ENCODE measurements at places on chromosomes 5 and 9. TPM values are rescaled to one million over a fixed set of nuclear protein-coding genes. Genes with fewer than 3 reads are reported as not detected.

GRCh38 chr5:104088876-104089778, 526.5 kb upstream of the NUDT12 start:
- DNase-seq, result no peak

The VDAC1 gene
- 167 TPM for total RNA-seq

The C9orf153 gene
- total RNA-seq, result 0.36 TPM

- no peak for DNase-seq
These were observed 26.9 kb downstream of the CSNK1G3 start for GRCh38 chr5:123538670-123539459.

The GTF2H2 gene
- 39.5 TPM for total RNA-seq

DNA sequence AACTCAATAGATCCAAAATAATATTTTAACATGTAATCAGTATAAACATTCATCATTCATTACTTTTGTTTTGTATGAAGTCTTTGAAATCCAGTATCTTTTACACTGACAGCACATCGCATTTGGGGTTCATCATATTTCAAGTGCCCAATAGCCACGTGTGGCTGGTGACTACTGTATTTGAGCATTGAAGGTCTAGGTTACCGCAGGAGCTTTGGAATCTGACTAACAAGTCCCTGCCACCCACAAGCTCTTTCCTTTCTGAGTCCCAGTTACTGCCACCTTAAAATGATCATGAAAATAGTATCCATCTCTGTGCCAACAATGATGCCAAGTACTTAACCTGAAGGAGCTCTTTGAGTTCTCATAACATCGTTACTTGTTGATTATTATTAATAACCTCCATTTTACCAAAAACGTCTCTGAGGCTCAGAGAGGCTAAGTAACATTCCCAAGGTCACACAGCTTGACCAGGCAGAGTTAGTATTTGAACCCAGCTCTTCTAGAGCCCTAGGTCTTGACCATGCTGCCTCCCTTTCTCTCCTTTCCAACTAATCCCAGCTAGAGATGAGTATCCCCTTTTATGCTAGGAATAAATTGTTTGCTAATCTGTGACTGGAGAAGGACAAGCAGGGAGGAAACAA, 24.2 kb downstream of the ARHGEF37 start:
- DNase-seq, result no peak

DNA sequence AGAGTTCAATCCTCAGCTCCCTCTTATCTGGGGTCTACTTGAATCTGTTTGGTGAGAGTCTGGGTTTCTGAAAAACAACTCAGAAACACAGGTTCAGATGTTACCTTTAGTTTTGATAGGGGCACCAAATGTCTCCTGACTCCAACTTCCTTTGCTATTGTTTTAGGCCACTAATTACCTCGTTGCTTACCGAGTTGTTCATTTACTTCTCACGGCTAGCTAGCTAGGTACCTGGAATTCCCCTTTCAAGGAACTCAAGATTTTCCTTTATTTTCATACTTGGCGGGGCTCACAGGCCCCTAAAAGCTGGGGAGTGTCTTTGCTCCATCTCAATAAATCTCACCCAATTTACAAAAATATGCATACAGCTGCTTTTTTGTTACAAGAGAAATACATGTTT, 111.4 kb downstream of the SLC28A3 start:
- no peak for DNase-seq

The TMEM250 gene
- total RNA-seq, result 31.8 TPM

The SVEP1 gene
- 19.7 TPM for total RNA-seq

DNA sequence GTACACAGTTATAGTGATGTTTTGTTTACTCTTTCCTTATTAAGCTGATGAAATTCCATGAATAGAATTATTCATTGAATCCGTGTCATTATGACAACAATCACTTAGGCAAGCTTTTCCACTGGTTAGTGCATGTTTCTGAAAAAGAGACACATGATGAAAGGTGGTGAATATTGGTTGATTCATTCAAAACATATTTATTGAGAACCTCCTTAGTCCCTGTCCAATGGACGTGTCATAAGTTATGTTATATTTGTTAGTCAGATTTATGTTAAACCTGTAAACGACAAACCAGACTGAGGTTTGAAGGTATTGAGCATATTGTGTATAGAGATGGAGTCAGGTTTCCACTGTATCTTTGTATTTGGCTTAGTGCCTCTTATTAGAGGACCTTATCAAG, 1888.9 kb upstream of the CDH6 start:
- no peak for DNase-seq

GRCh38 chr5:127343866-127344265, 53.3 kb downstream of the MEGF10 start:
- no peak for DNase-seq
